ENCODE measurements at places on chromosomes 4 and X. TPM values are rescaled to one million over a fixed set of nuclear protein-coding genes. Genes with fewer than 3 reads are reported as not detected.

GRCh38 chrX:40388441-40388840 lies 192.3 kb upstream of the ATP6AP2 start:
- H3K4me3 ChIP-seq: no peak overlapping the region
- H3K4me1 ChIP-seq: no peaks in the 10 kb centered on the region
- DNase-seq: no peak
- no peak overlapping the region for H3K27ac ChIP-seq
- no peaks in the 10 kb centered on the region for H3K27me3 ChIP-seq

TLR7 gene
- total RNA-seq: 0.21 TPM

NOCT gene
- 9.3 TPM for total RNA-seq

GRCh38 chr4:76637712-76638361 lies 202.8 kb downstream of the SHROOM3 start:
- no peak overlapping the region for H3K4me3 ChIP-seq
- H3K27me3 ChIP-seq: peaks cover 18% of the 10 kb centered on the region
- no peaks in the 10 kb centered on the region for H3K36me3 ChIP-seq
- no peak overlapping the region for H3K27ac ChIP-seq

DNA sequence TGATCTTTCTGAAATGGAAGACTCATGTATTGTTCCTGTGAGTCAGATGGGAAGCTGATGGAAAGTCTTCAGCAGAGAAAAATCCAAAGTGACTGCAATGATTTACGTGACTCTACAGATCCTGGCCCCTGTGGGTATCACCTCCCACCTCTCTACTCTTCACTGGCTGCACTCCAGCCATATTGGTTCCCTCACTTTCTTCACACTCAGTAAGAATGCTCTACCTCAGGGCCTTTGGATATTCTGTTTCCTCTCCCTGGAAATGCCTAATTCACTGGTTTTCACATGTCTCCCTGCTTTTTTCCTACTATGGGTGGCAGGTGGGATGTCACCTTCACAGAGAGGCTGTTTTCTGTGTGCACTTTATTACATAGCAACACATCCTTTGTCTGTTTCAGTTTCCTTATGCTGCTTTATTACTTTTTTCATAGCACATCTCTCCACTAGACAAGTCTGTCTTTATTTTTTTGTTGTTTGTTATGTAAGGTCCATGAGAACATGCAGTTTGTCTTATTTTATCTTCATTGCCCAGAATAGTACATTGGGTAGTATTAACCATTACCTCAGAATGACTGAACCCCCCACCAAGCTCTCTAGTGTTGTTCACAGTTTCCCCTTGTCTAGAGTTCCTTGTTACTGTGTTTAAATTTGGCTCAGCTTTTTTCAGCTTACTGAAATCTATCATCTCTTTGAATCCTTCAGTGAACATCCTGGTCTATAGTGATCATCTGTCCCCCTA lies 57.6 kb upstream of the CLNK start:
- H3K4me1 ChIP-seq: no peaks in the 10 kb centered on the region
- no peaks in the 10 kb centered on the region for H3K36me3 ChIP-seq
- peaks cover 3% of the 10 kb centered on the region for H3K27me3 ChIP-seq
- no peak overlapping the region for H3K4me3 ChIP-seq
- DNase-seq: no peak

- no peaks in the 10 kb centered on the region for H3K27me3 ChIP-seq
- peak; percentile 59 for DNase-seq
- H3K4me1 ChIP-seq: peaks cover 17% of the 10 kb centered on the region
- no peak overlapping the region for H3K27ac ChIP-seq
- H3K4me3 ChIP-seq: no peak overlapping the region
Measured at GRCh38 chr4:153809307-153809706, 20.4 kb upstream of the SFRP2 start.

- no peak overlapping the region for H3K27ac ChIP-seq
- peak; percentile 18 for DNase-seq
- H3K4me1 ChIP-seq: peaks cover 21% of the 10 kb centered on the region
- peaks cover 2% of the 10 kb centered on the region for H3K36me3 ChIP-seq
- peak overlapping the region; percentile 60 for H3K4me3 ChIP-seq
Measured at GRCh38 chr4:148447681-148448080, 5.5 kb upstream of the NR3C2 start.

SOWAHD gene
- total RNA-seq: not detected

DNA sequence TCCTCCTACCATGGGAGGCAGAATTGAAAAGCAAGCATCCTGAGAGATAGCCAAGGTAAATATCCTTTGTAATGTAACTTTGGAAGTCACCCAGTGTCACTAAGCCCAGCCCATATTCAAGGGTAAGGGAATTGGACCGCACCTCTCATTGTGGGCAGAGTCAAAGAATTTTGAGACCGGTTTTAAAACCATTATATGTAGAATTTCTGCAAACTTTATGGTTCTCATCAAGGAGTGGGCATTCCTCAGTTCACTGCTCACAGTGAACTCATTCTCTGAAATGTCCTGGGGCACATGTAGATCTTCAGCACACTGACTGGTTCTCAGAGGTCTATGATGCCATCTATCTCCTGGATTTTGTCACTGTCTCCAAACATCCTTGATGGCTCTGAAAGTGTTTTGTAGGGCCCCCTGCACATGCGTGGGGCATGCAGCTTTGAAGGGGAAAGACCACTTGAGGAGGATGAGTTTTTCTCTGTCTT lies 35.3 kb upstream of the CHRNA9 start:
- no peaks in the 10 kb centered on the region for H3K27me3 ChIP-seq
- H3K27ac ChIP-seq: peak overlapping the region; percentile 88
- no peak for DNase-seq
- H3K4me1 ChIP-seq: peaks cover 70% of the 10 kb centered on the region

DNA sequence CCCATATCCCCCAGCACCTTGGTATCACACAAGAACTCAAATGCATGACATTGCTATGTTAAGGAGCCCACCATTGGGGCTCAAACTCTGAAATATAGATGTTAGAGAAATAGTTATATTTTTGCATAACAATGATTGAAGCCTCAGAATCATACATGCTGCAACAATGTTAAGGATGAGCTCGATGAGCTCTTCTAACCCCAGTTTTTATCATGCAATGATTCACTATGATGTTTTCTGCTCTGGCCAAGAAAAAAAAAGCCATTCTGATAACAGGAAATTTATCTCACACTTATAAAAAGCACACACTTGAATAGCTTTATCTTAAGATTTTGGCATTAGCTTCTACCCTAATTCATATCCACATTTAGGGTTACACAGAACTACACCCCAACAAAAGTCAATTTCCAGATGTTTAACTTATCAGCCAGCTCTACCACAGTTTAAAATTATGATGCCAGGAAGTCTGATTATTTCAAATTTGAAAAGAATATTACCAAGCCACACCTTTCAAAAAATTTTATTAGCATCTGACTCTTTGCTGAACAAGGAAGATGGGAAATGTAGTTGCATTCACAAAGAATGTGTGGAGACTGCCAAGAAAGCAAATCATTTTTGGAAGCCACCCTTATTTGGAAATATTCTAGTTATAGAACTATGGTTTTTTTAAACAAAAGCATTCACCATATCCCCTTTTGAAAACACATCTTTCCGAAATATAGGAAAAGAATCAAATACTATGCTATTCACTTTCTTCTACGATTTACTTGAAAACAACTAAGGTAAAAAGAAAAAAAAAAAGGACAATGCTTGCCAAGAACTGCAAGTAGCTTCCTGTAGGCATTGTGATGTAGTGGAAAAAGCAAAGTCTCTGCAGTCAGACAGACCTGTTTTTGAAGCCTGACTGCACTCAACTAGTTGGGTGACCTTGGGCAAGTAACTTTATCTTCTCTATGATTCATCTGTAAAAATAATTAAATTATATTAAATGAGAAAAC lies 100.8 kb upstream of the PLS3 start:
- H3K27me3 ChIP-seq: no peaks in the 10 kb centered on the region
- no peak for DNase-seq
- H3K36me3 ChIP-seq: no peaks in the 10 kb centered on the region

DNA sequence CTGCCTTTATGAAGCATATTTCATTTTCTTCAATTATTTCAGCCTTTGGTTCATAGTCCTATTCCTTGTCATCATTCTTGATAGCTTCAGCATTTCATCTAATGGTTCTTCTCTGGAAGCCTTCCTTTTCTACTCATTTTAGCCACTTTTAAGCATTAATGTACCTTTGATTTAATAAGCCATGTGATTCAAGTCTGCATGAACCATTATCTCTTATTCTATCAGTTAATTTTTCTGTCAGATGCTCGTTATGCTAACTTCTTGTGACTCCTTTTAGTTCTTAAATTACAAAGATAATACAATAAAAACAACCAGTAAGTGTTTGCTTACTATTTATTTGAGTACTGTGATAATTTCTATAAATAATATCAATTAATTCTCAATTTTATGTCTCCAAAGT lies 210.1 kb upstream of the MAB21L2 start:
- H3K4me3 ChIP-seq: no peak overlapping the region
- H3K27me3 ChIP-seq: no peaks in the 10 kb centered on the region
- no peak for DNase-seq
- no peaks in the 10 kb centered on the region for H3K4me1 ChIP-seq
- peaks cover 10% of the 10 kb centered on the region for H3K36me3 ChIP-seq
- H3K27ac ChIP-seq: no peak overlapping the region

DNA sequence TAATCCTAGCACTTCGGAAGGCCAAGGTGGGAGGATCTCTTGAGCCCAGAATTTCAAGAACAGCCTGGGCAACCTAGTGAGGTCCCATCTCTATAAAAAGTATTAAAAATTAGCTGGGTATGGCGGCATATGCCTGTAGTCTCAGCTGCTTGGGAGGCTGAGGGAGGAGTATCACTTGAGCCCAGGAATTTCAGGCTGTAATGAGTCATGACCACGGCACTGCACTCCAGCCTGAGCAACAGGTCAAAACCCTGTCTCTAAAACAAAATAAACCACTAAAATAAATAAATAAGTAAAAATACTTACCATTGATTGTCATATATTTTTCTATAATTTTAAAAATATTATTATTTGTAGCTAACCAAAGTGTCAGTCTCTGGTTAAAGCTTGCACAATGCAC lies 315.6 kb upstream of the SMIM31 start:
- no peaks in the 10 kb centered on the region for H3K36me3 ChIP-seq
- no peak overlapping the region for H3K27ac ChIP-seq
- no peaks in the 10 kb centered on the region for H3K4me1 ChIP-seq
- DNase-seq: no peak
- H3K27me3 ChIP-seq: no peaks in the 10 kb centered on the region

GRCh38 chr4:147318586-147318985 lies 162.3 kb upstream of the EDNRA start:
- no peaks in the 10 kb centered on the region for H3K4me1 ChIP-seq
- H3K4me3 ChIP-seq: no peak overlapping the region
- H3K36me3 ChIP-seq: no peaks in the 10 kb centered on the region
- H3K27ac ChIP-seq: no peak overlapping the region
- no peak for DNase-seq
- peaks cover 3% of the 10 kb centered on the region for H3K27me3 ChIP-seq

GRCh38 chrX:24023972-24024669 lies 2.9 kb downstream of the KLHL15 start:
- H3K4me1 ChIP-seq: peaks cover 27% of the 10 kb centered on the region
- DNase-seq: no peak
- H3K36me3 ChIP-seq: peaks cover 20% of the 10 kb centered on the region
- H3K4me3 ChIP-seq: peak overlapping the region; percentile 85

DNA sequence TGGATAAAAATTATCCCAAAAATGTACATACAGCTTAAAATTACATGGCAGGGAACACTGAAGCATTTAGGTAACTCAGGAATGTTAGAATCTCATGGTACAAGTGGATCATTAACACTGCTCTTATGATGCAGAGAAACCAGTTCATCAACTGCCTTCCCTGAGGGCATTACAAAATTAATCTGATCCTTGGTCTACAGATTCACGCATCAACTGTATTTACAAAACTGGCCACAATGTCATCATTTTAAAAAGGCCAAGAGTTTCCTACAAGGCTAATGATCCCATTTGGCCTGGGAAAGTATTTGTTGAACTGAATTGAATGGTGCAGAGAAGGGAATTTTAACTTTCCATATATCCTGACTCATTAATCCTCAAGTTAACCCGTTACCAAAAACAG lies 84.6 kb downstream of the TSPAN5 start:
- H3K36me3 ChIP-seq: peaks cover 11% of the 10 kb centered on the region
- no peak overlapping the region for H3K27ac ChIP-seq
- H3K4me3 ChIP-seq: no peak overlapping the region
- H3K27me3 ChIP-seq: no peaks in the 10 kb centered on the region
- H3K4me1 ChIP-seq: peaks cover 42% of the 10 kb centered on the region

ARX gene
- total RNA-seq: not detected

DNA sequence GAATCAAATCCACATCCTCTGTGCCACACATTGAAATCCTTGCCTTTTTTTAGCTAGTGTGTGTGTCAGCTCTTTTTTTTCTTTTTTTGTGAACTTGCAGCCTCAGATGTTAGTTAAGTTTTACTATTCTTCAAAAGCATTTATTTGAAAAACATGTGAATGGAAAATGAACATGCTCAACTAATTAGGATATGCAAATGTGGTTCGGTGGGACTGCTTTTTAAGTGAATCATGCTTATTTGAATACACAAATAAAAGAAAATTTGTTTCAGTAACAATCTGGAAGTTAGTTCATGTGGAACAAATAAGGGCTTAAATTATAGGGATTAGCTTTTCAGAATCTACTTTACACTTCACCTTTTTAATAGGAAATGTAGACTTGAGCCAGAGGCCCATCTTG lies 751.5 kb upstream of the FAM241A start:
- H3K4me3 ChIP-seq: no peak overlapping the region
- H3K27ac ChIP-seq: no peak overlapping the region
- no peaks in the 10 kb centered on the region for H3K36me3 ChIP-seq
- no peak for DNase-seq
- no peaks in the 10 kb centered on the region for H3K4me1 ChIP-seq

- no peak overlapping the region for H3K4me3 ChIP-seq
- no peak for DNase-seq
- no peaks in the 10 kb centered on the region for H3K36me3 ChIP-seq
- no peaks in the 10 kb centered on the region for H3K4me1 ChIP-seq
Measured at GRCh38 chrX:119190831-119191230, 45.3 kb upstream of the PGRMC1 start.

DNA sequence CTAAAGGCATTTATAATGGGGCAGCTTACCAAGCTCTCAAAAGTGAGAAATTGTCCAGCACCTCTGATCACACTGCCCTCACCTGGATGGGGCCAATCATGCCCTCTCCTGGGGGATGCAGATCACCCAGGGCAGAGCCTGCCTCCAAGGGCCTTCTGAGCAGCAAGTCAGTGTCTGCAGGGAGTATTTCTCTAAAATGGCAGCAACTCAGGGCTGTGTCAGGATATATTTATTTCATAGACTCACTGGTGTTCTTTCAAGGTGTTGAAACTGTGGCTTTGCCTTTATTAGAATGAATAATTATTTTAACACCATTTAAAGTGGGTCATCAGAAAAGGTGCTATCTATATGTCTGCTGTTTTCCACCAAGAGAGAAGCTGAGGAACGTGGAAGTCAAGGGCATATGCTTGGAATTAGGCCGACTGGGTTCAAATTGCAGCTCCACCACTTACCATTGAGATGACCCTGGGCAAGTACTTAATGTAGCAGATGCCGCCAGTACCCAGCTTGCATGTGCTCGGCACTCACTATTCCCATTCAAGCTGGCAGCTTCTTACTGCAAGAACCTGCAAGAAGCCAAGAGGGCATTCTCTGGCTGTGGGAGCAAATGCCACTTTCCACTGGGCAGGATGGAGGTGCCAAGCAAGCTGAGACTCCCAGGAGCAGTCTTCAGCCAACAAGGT lies 590.0 kb downstream of the BCOR start:
- H3K27ac ChIP-seq: no peak overlapping the region
- peaks cover 24% of the 10 kb centered on the region for H3K4me1 ChIP-seq
- no peaks in the 10 kb centered on the region for H3K36me3 ChIP-seq
- H3K27me3 ChIP-seq: no peaks in the 10 kb centered on the region
- no peak for DNase-seq

TEX13D gene
- 0.07 TPM for total RNA-seq

Measured in activated naive CD4-positive, alpha-beta T cell treated with anti-CD3 and anti-CD28 coated beads for 36 hours (primary cell).